ENCODE measurements at places on chromosomes 13 and 19. TPM values are rescaled to one million over a fixed set of nuclear protein-coding genes. Genes with fewer than 3 reads are reported as not detected.

GRCh38 chr19:39388657-39389056 is 2.2 kb downstream of the PAF1 start:
- no peak for DNase-seq

The TUBA3C gene
- polyA plus RNA-seq, result not detected

DNA sequence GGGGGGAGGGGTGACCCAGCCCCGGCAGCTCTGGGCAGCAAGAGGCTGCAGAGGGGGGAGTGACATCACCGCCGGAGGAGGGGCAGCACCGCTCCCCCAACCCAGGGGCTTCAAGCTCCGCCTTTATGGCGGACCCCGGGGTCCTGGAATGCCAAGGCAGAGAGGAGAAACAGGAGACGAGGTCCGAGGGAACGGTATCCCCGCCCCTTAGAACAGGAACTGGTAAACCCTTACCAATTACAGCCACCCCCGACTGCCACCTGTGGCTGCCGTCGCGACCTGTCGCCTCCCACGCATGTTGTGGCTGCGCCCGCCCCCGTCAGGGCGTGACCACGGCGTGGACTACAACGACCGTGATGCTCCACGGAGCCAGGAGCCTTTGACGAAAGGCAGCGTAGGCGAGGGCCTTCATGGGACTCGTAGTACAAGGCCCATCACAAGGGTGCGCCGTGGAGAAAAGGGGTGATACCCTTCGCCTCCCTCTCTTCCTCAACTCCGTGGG is 4.1 kb upstream of the KCNC3 start:
- DNase-seq, result peak; percentile 86

- DNase-seq, result no peak
Observed at GRCh38 chr13:38850868-38851626, 139.6 kb downstream of the STOML3 start.

GRCh38 chr13:94710881-94711560 is 1.3 kb downstream of the SOX21 start:
- no peak for DNase-seq

GRCh38 chr19:32682317-32682716 is 6.7 kb downstream of the RGS9BP start:
- DNase-seq, result no peak

GRCh38 chr13:44543369-44543768 is 32.8 kb downstream of the TSC22D1 start:
- no peak for DNase-seq

DNA sequence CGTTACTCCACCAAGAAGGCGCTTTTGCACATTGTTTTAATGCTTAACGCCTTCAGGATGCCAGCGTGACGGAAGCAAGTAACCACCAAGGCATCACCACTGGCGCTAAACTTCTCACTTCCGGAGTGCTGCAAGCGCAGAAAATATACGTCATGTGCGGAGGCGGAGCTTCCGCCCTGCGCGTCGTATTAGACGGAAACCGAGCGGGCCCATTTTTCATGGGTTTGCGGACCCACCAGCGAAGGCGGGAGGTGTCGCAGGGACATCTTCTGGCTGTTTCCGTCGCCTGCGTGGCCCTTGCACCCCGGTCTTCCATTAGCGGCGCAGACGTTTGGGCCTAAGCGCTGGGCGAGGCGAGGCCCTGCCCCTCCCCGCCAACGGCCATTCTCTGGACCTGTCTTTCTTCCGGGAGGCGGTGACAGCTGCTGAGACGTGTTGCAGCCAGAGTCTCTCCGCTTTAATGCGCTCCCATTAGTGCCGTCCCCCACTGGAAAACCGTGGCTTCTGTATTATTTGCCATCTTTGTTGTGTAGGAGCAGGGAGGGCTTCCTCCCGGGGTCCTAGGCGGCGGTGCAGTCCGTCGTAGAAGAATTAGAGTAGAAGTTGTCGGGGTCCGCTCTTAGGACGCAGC is at the start of gene ERCC5:
Gene ERCC5 (plus strand): TSS at position 403 of the 631 bp plus-strand sequence. CDS start 235 bp downstream, outside the sequence.
- DNase-seq, result peak; percentile 97

DNA sequence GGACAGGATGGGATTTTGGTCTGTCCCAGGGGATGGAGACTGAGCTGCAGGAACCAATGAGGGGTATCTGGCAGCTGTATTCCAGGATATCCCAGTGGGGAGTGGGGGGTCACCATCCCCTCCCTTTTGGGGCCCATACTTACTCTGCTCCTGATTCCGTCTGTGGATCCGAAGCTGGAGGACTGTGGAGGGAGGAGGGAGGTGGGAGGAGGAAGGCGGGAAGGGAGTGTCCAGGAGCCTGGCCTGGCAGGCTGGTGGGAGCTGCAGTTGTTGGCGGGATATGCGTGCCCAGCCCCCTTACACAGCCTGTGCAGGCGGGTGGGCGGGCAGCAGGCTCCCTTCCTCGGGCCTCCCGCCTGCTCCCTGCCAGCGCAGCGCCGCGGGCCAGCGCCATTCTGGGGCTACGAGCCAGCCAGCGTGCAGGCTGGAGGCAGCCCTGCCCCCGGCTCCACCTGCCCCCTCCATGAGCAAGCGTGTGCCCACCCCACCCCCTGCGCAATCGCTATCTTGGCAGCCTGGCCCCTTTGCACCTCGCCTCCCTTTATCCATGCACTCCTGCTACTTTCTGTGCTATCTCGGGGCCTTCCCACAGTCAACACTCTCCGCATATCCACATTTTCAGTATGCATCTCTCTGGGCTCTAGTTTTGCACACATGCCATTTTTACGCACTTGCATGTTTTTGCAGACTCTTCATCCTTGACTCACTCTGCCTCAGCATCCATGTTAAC is 2.8 kb downstream of the MAMSTR start:
- no peak for DNase-seq

The TDRD12 gene
- not detected for polyA plus RNA-seq

DNA sequence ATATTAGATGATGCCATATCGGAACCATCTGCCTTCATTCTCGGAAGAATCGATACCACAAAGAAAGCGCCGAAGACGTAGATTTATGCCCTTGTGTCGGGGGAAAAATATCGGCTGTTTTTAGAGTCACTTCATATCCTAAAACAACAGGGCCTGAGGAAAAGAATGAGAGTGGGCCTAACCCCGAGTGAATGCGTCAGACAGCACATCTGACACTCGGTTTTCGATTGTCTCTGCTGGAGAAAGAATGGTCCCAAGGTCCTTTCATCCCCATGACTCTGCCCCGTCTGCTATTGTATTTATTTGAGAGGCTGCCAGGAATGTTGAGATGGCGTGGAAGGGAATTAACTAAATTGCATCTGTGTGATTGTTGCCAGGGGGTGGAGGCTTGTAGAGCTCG is 46.1 kb downstream of the CHST8 start:
- no peak for DNase-seq

The PRKCG gene
- polyA plus RNA-seq, result not detected

GRCh38 chr13:36536546-36536945 is 104.3 kb downstream of the CCNA1 start:
- DNase-seq, result no peak

- DNase-seq, result no peak
Observed at GRCh38 chr19:5927441-5927821, 13.4 kb downstream of the CAPS start.

The C19orf67 gene
- polyA plus RNA-seq, result not detected

- DNase-seq, result no peak
Observed at GRCh38 chr13:23919006-23919405, 21.7 kb upstream of the C1QTNF9B start.
